ENCODE measurements at places on chromosomes 5 and 9.
A peak's percentile ranks its signal among the peaks of the same experiment; 100 is the strongest.

DNA sequence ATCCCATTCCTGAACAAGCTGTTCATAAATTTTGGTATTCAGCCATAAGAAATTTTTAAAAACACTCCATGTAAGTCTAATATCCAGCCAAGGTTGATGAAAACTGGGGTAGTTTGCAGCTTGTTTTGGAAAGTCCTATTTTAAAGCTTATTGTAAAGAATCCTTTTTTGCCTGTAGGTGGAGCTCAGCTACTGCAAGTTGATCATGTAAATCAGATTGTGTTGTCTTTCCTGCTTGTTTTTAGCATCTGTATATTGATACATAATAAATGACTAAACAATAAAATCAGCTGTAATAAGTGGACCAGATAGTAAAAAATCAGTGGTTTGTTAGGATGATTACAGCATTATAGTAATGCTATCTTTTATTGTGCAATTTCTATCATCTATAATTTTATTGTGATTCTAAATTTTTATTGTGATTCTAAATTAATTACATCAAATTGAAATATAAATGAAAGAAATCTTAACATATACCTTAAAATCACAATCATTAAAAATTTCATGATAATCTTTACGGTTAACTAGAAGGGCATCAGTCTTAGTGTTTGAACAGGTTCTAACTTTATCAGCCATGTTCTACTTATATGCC lies 42.4 kb downstream of the CWC27 start:
- DNase-seq, result no peak
- no peak overlapping the region for H3K27ac ChIP-seq
- H3K36me3 ChIP-seq, result no peaks in the 10 kb centered on the region
- no peaks in the 10 kb centered on the region for H3K4me1 ChIP-seq
- no peak overlapping the region for H3K4me3 ChIP-seq
- H3K27me3 ChIP-seq, result no peaks in the 10 kb centered on the region

- H3K36me3 ChIP-seq, result no peaks in the 10 kb centered on the region
- no peaks in the 10 kb centered on the region for H3K27me3 ChIP-seq
- H3K4me1 ChIP-seq, result no peaks in the 10 kb centered on the region
Observed at GRCh38 chr9:76897804-76898525, 7.9 kb downstream of the PRUNE2 start.

GRCh38 chr9:86903734-86904085 lies 43.6 kb downstream of the GAS1 start:
- no peak overlapping the region for H3K4me3 ChIP-seq
- H3K4me1 ChIP-seq, result no peaks in the 10 kb centered on the region
- no peak overlapping the region for H3K27ac ChIP-seq
- H3K36me3 ChIP-seq, result no peaks in the 10 kb centered on the region
- no peak for DNase-seq

GRCh38 chr9:121302786-121303185 lies 34.8 kb downstream of the GSN start:
- peaks cover 7% of the 10 kb centered on the region for H3K27me3 ChIP-seq
- H3K36me3 ChIP-seq, result no peaks in the 10 kb centered on the region
- no peak for DNase-seq
- H3K4me3 ChIP-seq, result no peak overlapping the region
- no peaks in the 10 kb centered on the region for H3K4me1 ChIP-seq

DNA sequence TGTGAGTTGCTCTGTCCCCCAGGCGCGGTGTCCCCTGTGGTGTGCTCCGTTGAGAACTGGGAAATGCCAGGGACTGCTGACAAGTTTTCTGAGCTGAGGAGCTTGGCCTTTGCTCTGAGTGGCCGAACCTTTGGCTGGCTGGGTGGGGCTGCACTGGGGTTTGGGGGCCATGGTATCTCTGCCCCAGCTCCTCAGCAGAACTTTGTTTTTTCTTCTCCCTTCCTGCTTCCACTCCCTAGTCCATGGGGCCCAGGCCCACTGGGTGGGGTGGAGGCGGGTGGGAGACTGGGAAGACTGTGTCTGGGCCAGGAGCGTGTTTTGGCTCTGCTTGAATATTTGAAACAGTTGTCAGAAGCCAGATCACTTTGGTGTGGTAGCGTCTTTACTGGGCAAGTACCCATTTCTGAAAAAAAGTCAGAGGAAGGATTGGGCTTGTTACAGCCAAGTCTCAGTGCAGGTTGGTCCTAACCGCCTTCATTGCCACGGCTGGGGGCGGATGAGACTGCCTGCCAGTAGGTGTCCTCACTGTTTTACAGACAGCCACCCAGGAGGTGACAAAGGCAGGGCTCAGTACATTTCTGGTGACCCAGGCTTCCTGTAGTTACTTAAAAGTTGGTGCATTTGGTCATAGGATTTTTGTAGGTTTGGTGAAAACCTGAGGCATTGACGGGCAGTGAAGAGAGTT lies 92.7 kb downstream of the DAB2IP start:
- no peaks in the 10 kb centered on the region for H3K4me1 ChIP-seq
- H3K27ac ChIP-seq, result no peak overlapping the region
- H3K27me3 ChIP-seq, result no peaks in the 10 kb centered on the region
- no peak for DNase-seq
- H3K4me3 ChIP-seq, result no peak overlapping the region

DNA sequence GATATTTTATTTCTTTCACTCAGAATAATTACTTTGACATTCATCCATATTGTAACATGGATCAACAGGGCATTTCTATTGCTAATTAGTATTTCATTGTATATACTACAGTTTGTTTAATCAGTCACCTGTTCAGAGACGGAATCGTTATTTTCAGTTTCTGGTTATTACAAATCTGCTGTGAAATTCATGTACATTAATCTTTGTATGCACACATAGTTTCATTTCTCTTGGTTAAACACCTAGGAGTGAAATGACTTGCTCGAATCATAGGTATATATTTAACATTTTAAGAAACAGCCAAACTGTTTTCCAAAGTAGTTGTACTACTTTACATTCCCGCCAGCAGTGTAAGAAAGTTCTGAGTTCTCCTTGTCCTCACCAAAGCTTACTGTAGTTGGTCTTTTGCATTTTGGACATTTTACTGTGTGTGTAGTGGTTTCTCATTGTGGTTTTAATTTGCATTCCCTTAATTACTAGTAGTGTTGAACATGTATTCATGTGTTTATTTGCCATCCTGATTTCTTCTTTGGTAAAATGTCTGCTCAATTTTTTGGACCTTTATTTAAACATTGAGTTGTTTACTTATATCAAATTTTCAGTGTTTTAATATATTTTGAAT lies 198.2 kb downstream of the SAXO1 start:
- H3K4me1 ChIP-seq, result no peaks in the 10 kb centered on the region
- H3K4me3 ChIP-seq, result no peak overlapping the region
- DNase-seq, result no peak
- no peaks in the 10 kb centered on the region for H3K36me3 ChIP-seq
- H3K27me3 ChIP-seq, result no peaks in the 10 kb centered on the region

- no peak overlapping the region for H3K4me3 ChIP-seq
- H3K27me3 ChIP-seq, result no peaks in the 10 kb centered on the region
- H3K36me3 ChIP-seq, result peaks cover 56% of the 10 kb centered on the region
Observed at GRCh38 chr5:65695896-65696295, 26.0 kb downstream of the SGTB start.

DNA sequence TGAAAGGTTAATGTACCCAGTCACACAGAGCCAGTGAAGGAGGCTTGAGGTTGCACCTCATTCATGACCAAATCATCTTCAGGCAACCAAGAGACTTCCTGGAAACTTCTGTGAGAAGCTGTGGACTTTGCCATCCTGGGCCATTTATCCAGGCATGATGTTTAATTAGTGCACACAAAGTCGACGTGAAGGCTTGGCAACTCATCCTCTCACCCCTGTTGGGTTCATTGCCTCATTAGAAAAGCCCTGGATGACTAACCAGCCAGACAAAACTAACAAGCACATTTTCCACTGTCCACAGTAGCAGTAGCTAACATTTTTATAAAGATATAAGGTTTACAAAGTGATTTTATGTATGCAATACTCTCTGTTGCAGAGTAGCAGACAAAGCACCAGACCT lies 65.7 kb upstream of the ZNF462 start:
- no peaks in the 10 kb centered on the region for H3K4me1 ChIP-seq
- no peak overlapping the region for H3K4me3 ChIP-seq
- no peaks in the 10 kb centered on the region for H3K36me3 ChIP-seq
- no peaks in the 10 kb centered on the region for H3K27me3 ChIP-seq
- H3K27ac ChIP-seq, result no peak overlapping the region

DNA sequence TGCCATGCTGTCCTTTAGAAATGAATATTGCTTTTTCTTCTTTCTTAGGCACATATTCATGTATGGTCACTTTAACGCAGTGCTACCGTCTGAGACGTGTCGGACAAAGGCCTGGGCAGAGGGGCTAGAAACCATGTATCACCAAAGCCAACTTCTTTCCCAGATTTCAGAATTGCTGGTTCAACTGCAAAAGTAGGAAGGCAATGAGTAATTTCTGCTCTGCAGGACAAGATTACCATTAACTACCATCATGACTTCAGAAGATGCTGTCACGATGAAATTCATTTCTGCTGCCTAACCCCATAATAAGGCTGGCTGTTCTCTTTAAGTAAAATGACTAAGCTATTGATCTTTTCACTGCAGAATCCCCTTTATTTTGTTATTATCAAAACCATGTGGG lies 306.7 kb downstream of the PDE4D start:
- DNase-seq, result no peak
- H3K27me3 ChIP-seq, result no peaks in the 10 kb centered on the region
- no peak overlapping the region for H3K27ac ChIP-seq
- H3K4me1 ChIP-seq, result no peaks in the 10 kb centered on the region

DNA sequence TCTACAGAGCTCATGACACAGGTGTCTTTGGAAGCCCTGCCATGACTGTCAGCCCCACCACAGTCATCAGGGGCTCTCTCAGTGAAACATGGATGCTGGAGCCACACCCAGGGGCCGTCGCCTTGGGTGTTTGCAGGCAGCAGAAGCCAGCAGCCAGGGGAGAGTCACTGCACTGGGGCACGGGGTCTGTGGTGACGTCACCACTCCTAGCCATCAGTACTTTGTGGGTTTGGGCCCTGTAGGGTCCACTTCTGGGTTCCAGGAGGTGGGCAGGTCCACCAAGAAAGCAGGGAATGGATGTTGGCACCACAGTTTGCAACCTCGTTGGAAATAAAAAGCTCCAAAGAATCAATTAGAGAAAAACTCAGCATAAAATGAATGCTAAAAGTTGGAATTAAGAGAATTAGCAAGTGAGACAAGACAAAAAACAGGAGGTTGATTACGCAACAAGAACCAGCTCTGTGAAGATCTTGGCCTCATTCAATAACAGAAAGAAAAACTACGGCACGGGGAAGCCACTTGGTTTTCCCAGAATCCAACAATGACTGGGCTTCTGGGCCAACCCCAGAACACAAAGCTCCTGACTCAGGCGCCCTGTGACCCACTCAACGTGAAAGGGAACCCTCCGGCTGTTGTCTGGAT lies 34.3 kb downstream of the MED10 start:
- no peaks in the 10 kb centered on the region for H3K4me1 ChIP-seq
- no peaks in the 10 kb centered on the region for H3K36me3 ChIP-seq
- H3K27ac ChIP-seq, result no peak overlapping the region
- no peak overlapping the region for H3K4me3 ChIP-seq
- DNase-seq, result no peak

DNA sequence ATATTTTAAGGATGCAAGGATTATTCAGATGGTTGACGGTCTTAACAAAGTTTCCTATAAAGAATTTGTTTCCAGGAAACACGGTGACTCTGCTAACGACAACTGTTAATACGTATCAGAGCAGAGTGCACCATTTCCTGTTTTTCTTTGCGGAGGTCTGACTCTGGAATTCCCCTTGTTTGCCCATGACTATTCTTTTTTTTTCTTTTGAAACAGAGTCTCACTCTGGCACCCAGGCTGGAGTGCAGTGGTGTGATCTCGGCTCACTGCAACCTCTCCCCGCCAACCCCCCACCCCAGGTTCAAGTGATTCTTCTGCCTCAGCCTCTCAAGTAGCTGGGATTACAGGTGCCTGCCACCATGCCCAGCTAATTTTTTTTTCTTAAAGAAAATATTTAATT lies 115.9 kb downstream of the CDC42SE2 start:
- H3K36me3 ChIP-seq, result no peaks in the 10 kb centered on the region
- peaks cover 77% of the 10 kb centered on the region for H3K4me1 ChIP-seq
- no peak overlapping the region for H3K4me3 ChIP-seq
- H3K27me3 ChIP-seq, result no peaks in the 10 kb centered on the region
- peak overlapping the region; percentile 98 for H3K27ac ChIP-seq

DNA sequence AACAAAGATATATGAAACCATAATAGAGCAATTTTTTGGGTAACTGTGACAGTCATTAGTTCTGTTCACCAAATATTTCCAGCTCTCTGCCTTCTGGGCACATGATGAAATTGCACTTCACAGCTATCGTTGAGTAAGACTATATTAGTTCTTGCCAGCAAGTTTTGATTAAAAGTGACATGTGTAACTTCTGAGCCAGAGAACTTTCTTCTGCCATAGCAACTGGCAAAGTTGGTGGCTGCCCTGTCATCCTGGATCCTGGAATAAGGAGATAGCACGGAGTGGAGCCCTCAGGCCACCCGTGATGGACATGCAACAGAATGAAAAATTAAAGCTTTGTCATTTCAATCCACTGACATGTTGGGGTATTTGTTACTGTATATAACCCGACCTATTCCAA lies 194.4 kb upstream of the VCAN start:
- no peak for DNase-seq
- no peak overlapping the region for H3K27ac ChIP-seq
- no peaks in the 10 kb centered on the region for H3K36me3 ChIP-seq
- no peaks in the 10 kb centered on the region for H3K4me1 ChIP-seq
- H3K4me3 ChIP-seq, result no peak overlapping the region

- no peak for DNase-seq
- no peaks in the 10 kb centered on the region for H3K27me3 ChIP-seq
- H3K4me1 ChIP-seq, result no peaks in the 10 kb centered on the region
- H3K27ac ChIP-seq, result no peak overlapping the region
- H3K36me3 ChIP-seq, result no peaks in the 10 kb centered on the region
Observed at GRCh38 chr9:31114346-31114745, 1270.1 kb upstream of the ACO1 start.

- no peak overlapping the region for H3K27ac ChIP-seq
- no peaks in the 10 kb centered on the region for H3K4me1 ChIP-seq
- no peaks in the 10 kb centered on the region for H3K36me3 ChIP-seq
- DNase-seq, result no peak
- no peak overlapping the region for H3K4me3 ChIP-seq
Observed at GRCh38 chr5:149007174-149007573, 55.7 kb downstream of the SH3TC2 start.

GRCh38 chr9:121935739-121936138 lies 157.4 kb downstream of the TTLL11 start:
- no peak overlapping the region for H3K27ac ChIP-seq
- H3K27me3 ChIP-seq, result no peaks in the 10 kb centered on the region

DNA sequence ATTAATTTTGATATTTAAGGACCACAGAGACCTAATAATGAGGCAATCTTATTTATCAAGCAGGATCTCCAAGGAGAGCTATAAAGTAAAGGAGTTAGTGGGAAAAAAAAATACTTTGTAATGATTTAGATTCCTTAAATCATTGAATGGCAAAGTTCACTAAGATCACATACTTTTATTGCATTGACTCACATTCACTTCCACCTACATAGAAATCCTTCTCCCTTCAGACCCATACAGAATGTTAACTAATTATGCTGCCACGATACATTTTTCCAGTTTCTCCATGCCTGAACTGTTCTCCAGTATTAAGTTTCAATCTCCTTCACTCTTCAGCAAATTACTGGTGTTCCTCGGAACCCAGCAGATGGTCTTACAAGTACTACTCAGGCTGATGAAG lies 388.7 kb downstream of the EFNA5 start:
- no peak overlapping the region for H3K27ac ChIP-seq
- H3K4me1 ChIP-seq, result no peaks in the 10 kb centered on the region
- no peaks in the 10 kb centered on the region for H3K27me3 ChIP-seq
- no peak for DNase-seq
- no peak overlapping the region for H3K4me3 ChIP-seq
- H3K36me3 ChIP-seq, result no peaks in the 10 kb centered on the region
